ENCODE measurements at places on chromosomes 2 and 18.

DNA sequence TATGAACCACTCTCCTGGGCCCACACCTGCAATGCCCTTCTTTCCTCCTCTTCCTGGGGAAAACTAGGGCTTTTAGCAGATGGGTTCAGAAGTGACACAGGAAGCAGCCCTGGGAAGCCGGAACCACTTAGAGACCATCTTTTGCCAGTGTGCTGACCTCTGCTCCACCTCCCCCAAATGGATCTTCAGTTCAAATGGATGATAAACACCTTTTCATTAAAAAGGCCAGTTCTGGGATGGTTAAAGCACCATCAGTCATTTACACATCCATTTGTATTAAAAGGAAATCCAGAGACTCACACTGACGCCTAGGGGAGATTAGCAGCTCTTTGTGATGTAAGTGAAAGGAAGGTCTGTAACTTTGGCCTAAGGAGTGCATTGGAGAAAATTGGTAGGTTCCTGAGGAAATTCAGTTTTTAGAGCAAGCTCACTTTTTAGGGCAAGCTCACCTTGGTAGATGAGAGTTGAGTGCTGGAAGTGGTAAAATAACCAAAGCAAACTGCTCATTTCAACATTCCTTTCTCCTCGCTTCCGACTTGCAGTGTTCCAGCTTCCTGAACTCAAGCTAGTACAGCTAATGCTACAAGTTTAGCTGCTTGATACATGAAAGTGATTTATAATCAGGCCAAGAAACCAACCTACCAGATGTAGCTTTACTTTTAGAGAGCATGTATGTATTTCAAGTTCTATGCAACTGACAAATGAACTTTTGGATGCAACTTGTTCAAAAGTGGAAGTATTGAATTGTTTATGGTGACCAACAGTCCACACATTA lies 47.7 kb downstream of the ACTR2 start:
- DNase-seq: no peak

GRCh38 chr18:46337271-46337670 lies 233.1 kb downstream of the HAUS1 start:
- no peak for DNase-seq

GRCh38 chr18:61236356-61237057 lies 96.7 kb upstream of the CDH20 start:
- DNase-seq: no peak

- no peak for DNase-seq
These were observed 9.8 kb downstream of the REL start for GRCh38 chr2:60891180-60891579.

DNA sequence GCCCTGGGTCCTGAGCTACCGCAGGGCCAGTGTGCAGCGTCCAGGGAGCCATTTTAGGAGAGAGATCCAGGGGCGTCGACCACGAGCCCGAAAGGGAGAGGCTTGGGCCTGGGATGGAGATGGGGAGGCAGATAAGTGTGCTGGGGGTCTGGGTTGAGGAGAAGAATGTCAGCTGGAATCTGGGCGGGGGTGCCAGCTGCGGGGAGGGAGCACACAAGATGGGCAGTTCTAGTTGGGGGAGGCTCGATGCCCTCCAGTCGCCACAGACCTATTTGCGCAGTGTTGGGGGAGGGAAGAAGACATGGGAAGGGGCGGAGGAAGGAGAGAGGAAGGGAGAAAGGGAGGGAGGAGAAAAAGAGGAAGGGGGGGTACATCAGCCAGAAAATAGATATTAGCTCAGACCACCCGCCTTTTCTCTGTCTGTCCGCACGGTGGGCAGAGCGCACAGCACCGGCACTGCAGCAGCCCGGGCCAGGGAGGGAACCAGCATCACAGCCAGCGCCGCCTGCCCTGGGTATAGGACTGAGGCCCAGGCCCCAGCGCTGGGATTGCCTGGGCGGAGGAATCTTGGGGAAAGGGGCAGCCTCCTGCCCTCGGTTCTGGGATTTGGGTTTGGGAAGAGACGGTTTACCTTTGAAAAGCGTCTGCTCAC lies 1.9 kb upstream of the HOXD11 start:
- DNase-seq: no peak

GRCh38 chr2:233061591-233062450 lies 1.7 kb downstream of the INPP5D start:
- DNase-seq: no peak

DNA sequence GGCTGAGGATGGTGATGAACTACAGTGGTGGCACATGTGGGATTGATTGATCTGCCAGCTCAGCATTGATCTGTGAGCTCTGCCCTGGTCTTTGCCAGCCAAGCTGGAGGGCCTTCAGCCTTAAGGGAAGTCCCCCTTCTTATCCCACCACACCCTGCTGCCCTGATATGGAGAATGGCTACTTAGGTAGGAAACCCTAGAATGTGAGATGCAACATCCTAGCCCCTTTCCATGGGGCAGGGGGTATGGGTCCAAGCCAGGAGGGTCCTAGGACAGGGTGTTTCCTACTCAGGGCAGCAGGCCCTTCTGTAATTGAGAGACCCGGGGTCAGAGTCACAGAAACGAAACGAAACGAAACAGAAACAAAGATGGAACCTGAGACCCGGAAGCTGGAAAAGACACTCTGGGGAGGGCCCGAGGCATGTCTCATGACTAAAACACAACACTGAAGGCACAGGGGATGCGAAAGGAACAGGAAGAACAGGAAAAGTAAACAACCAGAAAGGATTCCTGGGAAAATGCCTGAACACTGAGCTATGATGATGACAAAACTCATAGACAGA lies 16.9 kb upstream of the SULT1C2 start:
- DNase-seq: no peak

DNA sequence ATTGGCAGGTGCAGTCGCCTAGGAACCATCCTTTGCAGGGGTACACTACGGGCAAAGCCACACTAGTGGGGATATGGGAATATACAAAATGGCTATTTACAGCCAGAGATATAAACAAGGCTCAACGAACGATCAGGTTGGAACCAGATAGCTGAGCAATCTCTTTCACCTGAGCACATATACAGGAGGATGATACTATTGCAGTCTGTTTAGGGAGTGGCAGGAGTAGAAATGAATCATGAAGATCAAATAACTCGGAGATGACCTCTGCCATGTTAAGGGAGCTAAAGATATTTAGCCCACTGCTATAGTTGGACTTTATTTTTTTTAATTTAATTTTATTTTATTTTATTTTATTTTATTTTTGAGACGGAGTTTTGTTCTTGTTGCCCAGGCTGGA lies 33.8 kb downstream of the TEX44 start:
- DNase-seq: no peak

DNA sequence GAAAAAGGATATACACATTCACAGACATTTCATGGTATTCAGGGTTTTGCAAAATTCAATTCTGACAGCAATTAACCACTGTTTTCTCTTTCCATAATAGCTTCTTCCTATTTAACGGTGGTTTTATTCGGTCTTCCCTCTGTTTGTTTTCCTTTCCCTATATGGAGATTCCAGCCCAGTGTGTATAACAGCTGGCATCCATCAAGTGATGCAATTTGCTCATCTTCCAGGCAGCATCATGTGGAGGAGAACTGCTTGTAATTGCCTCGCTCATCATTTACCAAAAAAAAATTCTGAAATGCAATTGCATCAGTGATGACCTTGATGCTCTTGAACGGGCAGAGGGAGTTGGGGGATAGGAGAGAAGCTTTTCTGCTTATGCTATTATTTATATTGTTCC lies 165.9 kb upstream of the PGAP1 start:
- DNase-seq: no peak

DNA sequence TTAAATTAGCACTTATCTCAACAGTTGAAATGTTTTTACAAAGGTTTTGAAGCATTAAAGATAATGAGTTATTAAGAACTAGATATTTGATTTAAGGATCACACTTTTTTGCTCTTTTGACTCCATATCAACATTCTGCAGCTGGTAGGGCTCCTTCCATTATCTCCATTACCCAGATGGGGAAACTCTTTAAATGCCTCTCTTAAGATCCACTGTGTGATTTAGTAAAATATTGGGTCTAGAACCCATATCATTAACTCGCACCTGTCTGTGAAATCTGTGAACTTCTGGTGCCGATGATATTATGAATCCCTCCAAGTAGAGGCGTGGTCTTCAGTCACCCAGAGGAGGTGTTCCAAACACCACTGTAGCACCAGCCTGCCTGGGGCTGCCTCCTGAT lies 466.2 kb downstream of the TSN start:
- no peak for DNase-seq

DNA sequence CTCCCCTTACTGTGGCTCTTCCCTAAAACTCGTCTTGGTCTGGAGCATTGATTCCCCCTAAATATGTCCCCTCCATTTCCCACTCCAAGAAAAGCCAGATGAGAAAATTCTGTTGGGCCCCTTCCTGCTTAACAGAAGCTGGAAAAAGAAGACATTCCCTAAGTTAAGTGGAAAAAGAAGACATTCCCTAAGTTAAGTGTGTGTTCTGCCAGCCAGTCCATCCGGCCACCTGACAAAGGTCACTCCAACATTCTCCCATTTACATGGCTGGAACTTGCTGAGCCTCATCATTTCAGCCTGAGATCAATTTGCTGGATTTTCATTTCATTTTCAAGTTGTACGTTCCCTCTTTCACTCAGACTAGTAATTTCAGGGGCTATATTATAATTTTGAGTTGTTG lies 52.0 kb downstream of the LYPD1 start:
- DNase-seq: no peak

- DNase-seq: no peak
These were observed 8.6 kb upstream of the TMEM163 start for GRCh38 chr2:134727385-134727784.

DNA sequence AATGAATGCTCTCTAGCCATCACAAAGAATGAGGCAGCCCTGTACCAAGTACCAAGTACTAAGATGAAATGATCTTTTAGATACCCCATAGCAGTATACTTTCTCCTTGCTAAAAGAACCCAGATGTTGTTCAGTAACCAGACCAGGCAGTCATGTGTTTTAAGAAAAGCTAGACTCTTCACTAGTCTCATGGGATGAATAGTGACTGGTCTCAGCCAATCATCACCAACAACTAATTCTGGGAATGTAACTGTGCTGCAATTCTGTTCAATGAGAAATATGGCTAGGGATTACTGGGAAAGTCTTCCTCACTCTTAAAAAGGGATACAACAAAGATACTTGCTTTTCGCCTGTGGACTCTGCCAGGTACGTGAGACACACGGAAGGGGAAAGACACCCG lies 29.5 kb downstream of the MBOAT2 start:
- DNase-seq: no peak

DNA sequence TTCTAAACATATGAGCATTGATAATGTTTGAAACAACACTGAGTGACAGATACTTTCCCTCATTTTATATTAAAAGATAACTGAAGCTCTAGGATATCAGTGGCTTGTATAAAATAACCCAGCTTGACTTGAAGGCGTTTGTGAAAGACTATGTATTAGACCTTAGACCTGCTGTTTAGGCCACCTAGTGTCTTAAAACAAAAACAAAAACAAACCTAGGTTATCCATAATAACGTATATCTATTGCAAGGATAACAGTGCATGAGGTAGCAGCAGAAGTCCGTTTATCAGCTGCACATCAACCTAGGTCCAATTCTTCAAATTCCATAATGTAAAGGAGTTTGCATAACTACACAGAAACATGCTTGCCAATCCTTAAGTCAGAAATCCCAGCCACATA lies 79.5 kb upstream of the MAP2 start:
- DNase-seq: no peak

DNA sequence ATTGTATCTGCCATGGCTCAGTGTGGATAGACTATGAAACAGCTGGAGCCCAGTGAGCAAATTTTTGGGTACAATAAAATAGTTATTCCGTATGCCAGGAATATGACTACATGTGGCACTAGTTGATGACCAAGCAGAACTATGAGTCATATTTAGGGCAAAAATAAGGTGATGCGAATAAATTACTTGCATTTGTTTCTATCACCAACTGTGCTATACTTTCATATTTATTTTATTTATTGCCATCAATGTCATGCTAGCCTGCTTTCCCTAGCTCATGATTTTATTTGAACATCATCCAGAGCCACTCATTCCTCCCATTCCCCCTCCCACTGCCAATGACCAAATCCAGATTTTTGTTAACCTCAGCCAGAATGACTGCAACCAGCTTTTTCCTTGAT lies 13.3 kb upstream of the FAP start:
- DNase-seq: no peak

- DNase-seq: no peak
These were observed 684 bp upstream of the ZCCHC2 start for GRCh38 chr18:62522178-62522503.

DNA sequence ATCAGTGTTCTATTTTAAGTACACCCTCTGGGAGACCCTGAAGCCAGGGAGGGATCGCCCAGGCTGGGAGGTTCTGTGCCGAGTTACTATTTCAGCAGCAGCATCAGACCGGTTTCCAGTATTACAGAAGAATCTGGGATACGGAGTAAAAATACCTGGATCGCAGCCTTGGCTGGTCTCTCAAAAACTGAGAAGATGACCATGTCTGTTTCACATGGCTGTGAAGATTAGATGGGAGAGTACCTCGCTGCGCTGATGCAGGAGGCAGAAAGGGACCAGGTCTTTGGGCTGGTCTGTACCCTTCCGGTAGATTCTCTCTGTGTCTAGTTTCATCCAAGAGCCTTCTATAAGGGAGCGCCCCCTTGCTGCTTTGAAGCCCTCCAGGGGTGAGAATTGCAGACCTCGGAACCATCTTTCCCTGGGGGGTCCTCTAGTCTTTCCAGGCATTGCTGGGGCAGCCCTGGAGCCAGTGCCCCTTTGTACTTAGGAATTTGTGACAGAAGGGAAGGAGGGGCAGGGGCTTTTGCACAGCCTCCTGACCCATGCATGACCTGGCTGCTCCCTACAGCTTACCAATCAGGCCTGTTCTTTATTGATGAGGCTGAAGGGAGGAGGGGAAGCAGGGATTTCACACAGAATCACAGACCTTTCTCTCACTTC lies 56.3 kb upstream of the MAPRE3 start:
- no peak for DNase-seq

- no peak for DNase-seq
These were observed 5.1 kb downstream of the GPR75 start for GRCh38 chr2:53854678-53855077.

GRCh38 chr2:228864131-228864530 lies 407.0 kb downstream of the PID1 start:
- DNase-seq: no peak
